ENCODE measurements at places on chromosomes 7 and 10.

GRCh38 chr10:90227217-90227656, 525.8 kb downstream of the KIF20B start:
- no peak for DNase-seq

- DNase-seq: no peak
These were observed 14.4 kb downstream of the FGFR2 start for GRCh38 chr10:121583857-121584256.

DNA sequence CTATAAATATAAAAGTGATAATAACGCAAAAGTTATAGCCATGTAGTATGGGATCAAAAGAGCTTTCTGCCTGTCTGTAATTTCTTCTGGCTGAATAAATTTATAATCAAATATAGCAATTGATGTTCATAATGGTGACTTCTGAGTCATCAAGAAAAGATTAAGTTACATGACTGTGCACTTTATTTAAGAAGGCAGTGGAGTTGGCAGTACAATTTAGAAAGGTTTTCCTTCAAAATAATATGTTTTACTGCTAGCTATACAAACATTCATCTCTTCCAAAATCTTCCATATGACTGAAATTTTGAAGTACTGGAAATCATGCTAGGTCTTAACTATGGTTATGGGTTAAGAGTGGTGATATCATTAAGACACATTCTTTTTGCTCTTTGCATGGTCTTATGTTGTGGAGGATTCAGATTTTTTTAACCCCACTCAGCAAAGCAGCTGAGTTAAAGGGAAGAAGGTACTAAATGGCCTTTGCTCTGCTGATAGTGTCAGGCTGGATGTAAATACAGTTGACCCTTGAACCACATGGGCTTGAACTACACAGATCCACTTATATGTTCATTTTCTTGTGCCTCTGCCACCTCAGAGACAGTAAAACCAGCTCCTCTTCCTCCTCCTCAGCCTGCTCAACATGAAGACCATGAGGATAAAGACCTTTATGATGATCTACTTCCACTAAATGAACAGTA, 323.6 kb downstream of the BBS9 start:
- DNase-seq: no peak

- DNase-seq: no peak
These were observed 43.5 kb upstream of the LRRC4 start for GRCh38 chr7:128074736-128075135.

DNA sequence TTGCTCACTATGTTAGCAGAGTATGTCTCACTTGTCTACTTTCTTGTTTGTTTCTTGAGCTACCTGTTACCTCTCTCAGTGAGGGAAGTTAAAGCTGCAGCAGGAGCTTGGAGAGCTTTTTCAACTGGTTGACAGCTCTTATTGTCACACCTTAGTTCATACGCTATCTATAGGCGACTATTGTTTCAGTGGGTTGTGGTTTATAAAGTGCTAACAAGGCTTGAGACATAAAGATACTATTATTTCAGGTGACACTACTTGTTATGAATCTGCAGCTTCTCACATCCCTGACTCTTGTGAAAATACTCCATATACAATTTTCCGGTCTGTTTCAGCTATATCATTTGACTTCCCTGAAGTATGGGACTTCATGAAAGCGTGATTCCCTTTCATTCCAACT, 167.4 kb downstream of the CSTF2T start:
- no peak for DNase-seq

GRCh38 chr10:123146013-123146893, 1.7 kb upstream of the HMX2 start:
- no peak for DNase-seq

All from NCI-H2029 treated with DMSO at 0.1 percent for 48 hours (cell line).